Naive thymus-derived CD8-positive, alpha-beta T cell (primary cell): ENCODE measurements at places on chromosomes 6 and 20. TPM values are rescaled to one million over a fixed set of nuclear protein-coding genes. Genes with fewer than 3 reads are reported as not detected.

ADGRG6 gene
- total RNA-seq = 2.4 TPM

SPDEF gene
- total RNA-seq = not detected

SIRPB2 gene
- not detected for total RNA-seq

NOTCH4 gene
- total RNA-seq = 1.8 TPM

F13A1 gene
- 1.3 TPM for total RNA-seq

TBXT gene
- total RNA-seq = not detected

SYCP2L gene
- total RNA-seq = not detected

GRCh38 chr6:47484616-47485015 is 7.0 kb downstream of the CD2AP start:
- H3K27me3 ChIP-seq = no peaks in the 10 kb centered on the region
- no peak overlapping the region for H3K27ac ChIP-seq
- no peaks in the 10 kb centered on the region for H3K36me3 ChIP-seq
- DNase-seq = no peak
- peaks cover 61% of the 10 kb centered on the region for H3K4me1 ChIP-seq
- no peak overlapping the region for H3K4me3 ChIP-seq

GRCh38 chr6:167676000-167676665 is 150.6 kb upstream of the AFDN start:
- no peak for DNase-seq
- no peak overlapping the region for H3K4me3 ChIP-seq
- H3K36me3 ChIP-seq = peaks cover 4% of the 10 kb centered on the region
- H3K27ac ChIP-seq = no peak overlapping the region
- peaks cover 5% of the 10 kb centered on the region for H3K4me1 ChIP-seq

- H3K27me3 ChIP-seq = no peaks in the 10 kb centered on the region
- H3K36me3 ChIP-seq = peaks cover 5% of the 10 kb centered on the region
- H3K4me3 ChIP-seq = no peak overlapping the region
- DNase-seq = no peak
Measured at GRCh38 chr20:25344634-25345033, 46.0 kb downstream of the ABHD12 start.

DNA sequence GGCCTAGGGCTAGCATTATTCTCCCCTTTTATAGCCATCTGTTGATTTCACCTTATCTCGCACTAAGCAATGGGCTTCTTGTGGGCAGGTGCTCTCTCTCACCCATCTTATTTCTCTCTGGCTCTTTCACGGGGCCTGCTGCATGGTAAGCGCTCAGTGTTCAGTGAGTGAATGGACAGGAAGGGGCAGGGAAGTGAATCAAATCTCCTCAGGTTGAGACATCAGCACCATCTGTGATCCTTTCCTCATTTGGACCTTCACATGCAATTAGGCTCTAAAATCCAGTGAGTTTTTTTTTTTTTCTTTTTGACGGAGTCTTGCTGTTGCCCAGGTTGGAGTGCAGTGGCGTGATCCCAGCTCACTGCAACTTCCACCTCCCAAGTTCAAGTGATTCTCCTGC is 76.5 kb upstream of the EZR start:
- no peaks in the 10 kb centered on the region for H3K36me3 ChIP-seq
- no peak overlapping the region for H3K27ac ChIP-seq
- no peaks in the 10 kb centered on the region for H3K4me1 ChIP-seq
- no peak for DNase-seq

DNA sequence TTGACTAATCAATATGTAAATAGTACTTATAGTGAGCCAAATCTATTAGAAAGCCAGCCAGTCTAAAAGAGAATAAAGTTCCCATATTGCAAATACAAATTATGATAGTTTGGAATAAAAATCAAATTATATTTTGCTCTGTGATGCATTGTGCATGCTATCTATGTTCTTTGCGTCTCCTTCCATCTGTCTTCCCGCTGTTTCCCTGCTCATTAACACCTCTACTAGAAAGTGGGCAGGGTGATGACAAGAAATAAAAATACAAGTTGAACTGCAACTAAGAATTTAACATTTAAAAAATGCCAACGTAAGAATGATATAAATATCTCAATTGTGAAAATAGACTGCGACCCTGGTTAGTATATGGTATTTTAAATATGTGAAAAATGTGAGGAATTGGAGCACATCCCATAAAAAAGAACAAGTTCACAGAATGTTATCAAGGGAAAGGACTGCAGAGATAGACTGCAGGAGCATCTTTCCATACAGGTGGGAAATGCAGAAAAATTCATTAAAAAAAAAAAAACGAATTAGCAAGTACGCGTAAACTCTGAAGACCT is 157.6 kb upstream of the PDE7B start:
- H3K4me1 ChIP-seq = peaks cover 1% of the 10 kb centered on the region
- H3K4me3 ChIP-seq = no peak overlapping the region
- H3K36me3 ChIP-seq = no peaks in the 10 kb centered on the region
- no peak overlapping the region for H3K27ac ChIP-seq

GRCh38 chr6:119261944-119262284 is 87.6 kb downstream of the MAN1A1 start:
- no peak overlapping the region for H3K4me3 ChIP-seq
- H3K36me3 ChIP-seq = peaks cover 3% of the 10 kb centered on the region
- DNase-seq = no peak
- H3K4me1 ChIP-seq = peaks cover 4% of the 10 kb centered on the region
- no peaks in the 10 kb centered on the region for H3K27me3 ChIP-seq

DNA sequence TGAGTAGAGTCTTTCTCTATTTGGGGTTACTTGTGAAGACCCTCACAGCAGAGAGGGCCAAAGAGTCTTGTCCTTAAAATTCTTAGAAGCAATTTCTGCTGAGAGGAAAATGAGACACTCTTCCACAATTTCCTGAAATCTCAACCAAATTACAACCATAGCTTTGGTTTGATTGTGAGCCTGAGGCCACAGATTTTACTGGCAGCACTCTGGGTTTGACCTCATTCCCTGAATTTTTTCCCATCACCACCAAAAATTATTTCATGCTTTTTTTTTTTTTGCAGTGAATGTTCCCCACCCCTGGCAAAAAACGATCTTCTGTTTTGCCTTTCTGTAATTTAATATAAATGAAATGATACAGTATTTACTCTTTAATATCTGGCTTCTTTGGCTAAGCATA is 125.5 kb downstream of the THEMIS start:
- no peak overlapping the region for H3K4me3 ChIP-seq
- H3K4me1 ChIP-seq = peaks cover 62% of the 10 kb centered on the region
- peak overlapping the region; percentile 68 for H3K27ac ChIP-seq

GRCh38 chr20:40925829-40926510 is 102.7 kb upstream of the TOP1 start:
- no peak for DNase-seq
- peaks cover under 1% of the 10 kb centered on the region for H3K27me3 ChIP-seq
- no peak overlapping the region for H3K4me3 ChIP-seq
- no peaks in the 10 kb centered on the region for H3K36me3 ChIP-seq

- peaks cover 8% of the 10 kb centered on the region for H3K36me3 ChIP-seq
- DNase-seq = no peak
- no peak overlapping the region for H3K4me3 ChIP-seq
- H3K4me1 ChIP-seq = no peaks in the 10 kb centered on the region
Measured at GRCh38 chr20:41664584-41664983, 46.4 kb upstream of the CHD6 start.

GRCh38 chr6:33809594-33809993 is 5.8 kb upstream of the MLN start:
- H3K4me1 ChIP-seq = peaks cover 25% of the 10 kb centered on the region
- no peak overlapping the region for H3K27ac ChIP-seq
- no peak for DNase-seq
- H3K36me3 ChIP-seq = peaks cover 3% of the 10 kb centered on the region

DNA sequence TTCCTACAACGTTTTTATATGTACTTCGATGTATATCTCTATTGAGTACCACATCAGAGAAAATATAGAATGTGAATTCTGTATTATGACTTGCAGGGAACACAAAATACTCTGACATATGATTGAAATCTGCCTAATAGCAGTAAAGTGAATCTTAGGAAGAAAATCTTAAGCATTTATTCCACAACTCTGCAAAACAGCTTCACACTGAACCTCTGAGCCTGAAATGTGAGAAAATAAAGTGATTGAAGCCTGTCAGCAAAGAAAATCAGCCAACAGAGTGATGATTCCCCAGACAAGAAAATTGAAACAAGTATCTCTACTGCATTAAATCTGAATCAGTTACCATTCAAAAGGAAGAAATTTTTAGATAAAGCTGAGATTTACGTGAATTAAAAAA is 499.5 kb upstream of the RNF217 start:
- no peak overlapping the region for H3K4me3 ChIP-seq
- no peak overlapping the region for H3K27ac ChIP-seq
- H3K4me1 ChIP-seq = no peaks in the 10 kb centered on the region
- no peaks in the 10 kb centered on the region for H3K27me3 ChIP-seq
- H3K36me3 ChIP-seq = no peaks in the 10 kb centered on the region

DNA sequence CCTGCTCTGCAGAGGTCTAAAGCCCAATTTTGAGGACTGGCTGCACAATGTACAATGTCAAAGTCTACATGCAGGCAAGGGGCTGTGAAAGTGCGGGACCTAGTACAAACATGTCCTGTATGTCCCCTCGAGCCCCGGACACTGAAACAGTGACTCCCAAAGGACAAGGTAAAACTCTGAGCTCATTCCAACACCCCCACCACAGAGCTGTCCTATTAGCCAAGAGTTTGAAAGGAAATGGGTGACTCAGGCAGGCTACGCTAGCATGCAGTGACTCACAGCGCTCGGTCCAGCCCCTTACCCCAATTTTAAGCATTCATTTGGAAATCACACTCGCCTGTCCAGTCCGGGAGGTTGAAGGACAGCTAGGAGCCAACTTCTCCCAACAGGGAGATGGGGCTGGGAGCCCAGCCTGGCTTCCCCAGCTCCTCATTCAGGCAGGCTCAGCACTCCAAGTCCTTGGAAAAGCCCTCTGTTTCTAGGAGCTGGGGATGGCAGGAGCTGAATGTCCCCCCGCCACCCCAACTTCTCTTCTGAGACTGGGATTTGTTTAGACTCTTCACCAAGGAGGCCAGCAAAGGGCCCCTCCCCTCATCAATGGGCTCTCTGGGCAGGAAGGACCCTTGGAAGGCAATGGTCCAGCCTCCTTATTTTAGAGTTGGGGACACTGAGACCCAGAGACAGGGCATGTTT is 3.9 kb downstream of the SDC4 start:
- no peak for DNase-seq
- H3K27me3 ChIP-seq = peaks cover 26% of the 10 kb centered on the region
- H3K36me3 ChIP-seq = peaks cover 2% of the 10 kb centered on the region
- H3K4me3 ChIP-seq = no peak overlapping the region
- no peak overlapping the region for H3K27ac ChIP-seq
- H3K4me1 ChIP-seq = peaks cover 16% of the 10 kb centered on the region

GRCh38 chr6:5044866-5045265 is 40.3 kb upstream of the PPP1R3G start:
- no peaks in the 10 kb centered on the region for H3K27me3 ChIP-seq
- H3K4me1 ChIP-seq = no peaks in the 10 kb centered on the region
- H3K27ac ChIP-seq = no peak overlapping the region

- no peak overlapping the region for H3K27ac ChIP-seq
- H3K4me3 ChIP-seq = no peak overlapping the region
- no peaks in the 10 kb centered on the region for H3K4me1 ChIP-seq
- peaks cover 9% of the 10 kb centered on the region for H3K27me3 ChIP-seq
- no peak for DNase-seq
- peaks cover 6% of the 10 kb centered on the region for H3K36me3 ChIP-seq
Measured at GRCh38 chr6:52115891-52116604, 28.6 kb upstream of the PKHD1 start.

DNA sequence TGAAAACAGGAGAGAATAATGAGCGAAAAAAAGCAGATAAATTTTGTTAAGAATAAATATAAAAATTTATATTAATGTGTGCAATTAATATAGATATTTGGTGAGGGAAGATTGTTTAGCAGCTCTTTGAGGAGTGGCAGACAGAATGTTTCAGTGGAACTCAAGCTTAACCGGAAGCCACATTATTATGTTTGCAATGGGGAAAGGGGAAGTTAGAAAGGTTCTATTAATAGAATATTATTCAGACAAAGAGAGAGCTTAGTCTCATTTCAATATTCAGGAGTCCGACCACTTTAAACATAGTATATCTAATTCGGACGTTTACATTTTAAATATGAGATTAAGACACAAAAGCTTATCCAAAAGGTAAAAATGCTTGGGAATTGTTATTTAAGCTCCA is 81.6 kb upstream of the KHDRBS2 start:
- no peak overlapping the region for H3K27ac ChIP-seq
- H3K27me3 ChIP-seq = no peaks in the 10 kb centered on the region
- no peak overlapping the region for H3K4me3 ChIP-seq

GRCh38 chr6:166779963-166780683 is 153.1 kb upstream of the RPS6KA2 start:
- H3K4me1 ChIP-seq = peaks cover 3% of the 10 kb centered on the region
- no peak overlapping the region for H3K27ac ChIP-seq
- no peak overlapping the region for H3K4me3 ChIP-seq
- no peaks in the 10 kb centered on the region for H3K36me3 ChIP-seq
- H3K27me3 ChIP-seq = peaks cover 4% of the 10 kb centered on the region
- no peak for DNase-seq

DNA sequence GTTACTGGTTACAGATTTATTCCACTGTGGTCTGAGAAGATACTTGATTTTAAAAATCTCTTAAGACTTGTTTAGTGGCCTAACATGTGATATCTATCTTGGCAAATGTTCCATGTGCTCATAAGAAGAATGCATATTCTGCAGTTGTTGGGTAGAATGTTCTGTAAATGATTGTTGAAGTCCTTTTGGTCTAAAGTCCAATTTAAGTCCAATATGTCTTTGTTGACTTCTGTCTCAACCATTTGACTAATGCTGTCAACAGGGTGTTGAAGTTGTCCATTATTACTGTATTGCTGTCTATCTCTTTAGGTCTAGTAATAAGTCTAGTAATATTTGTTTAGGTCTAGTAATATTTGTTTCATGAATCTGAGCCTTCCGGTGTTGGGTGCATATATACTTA is 387.8 kb upstream of the RUNX2 start:
- DNase-seq = no peak
- H3K4me3 ChIP-seq = no peak overlapping the region
- peaks cover 23% of the 10 kb centered on the region for H3K36me3 ChIP-seq
- H3K4me1 ChIP-seq = peaks cover 17% of the 10 kb centered on the region
- H3K27me3 ChIP-seq = no peaks in the 10 kb centered on the region
- no peak overlapping the region for H3K27ac ChIP-seq

DNA sequence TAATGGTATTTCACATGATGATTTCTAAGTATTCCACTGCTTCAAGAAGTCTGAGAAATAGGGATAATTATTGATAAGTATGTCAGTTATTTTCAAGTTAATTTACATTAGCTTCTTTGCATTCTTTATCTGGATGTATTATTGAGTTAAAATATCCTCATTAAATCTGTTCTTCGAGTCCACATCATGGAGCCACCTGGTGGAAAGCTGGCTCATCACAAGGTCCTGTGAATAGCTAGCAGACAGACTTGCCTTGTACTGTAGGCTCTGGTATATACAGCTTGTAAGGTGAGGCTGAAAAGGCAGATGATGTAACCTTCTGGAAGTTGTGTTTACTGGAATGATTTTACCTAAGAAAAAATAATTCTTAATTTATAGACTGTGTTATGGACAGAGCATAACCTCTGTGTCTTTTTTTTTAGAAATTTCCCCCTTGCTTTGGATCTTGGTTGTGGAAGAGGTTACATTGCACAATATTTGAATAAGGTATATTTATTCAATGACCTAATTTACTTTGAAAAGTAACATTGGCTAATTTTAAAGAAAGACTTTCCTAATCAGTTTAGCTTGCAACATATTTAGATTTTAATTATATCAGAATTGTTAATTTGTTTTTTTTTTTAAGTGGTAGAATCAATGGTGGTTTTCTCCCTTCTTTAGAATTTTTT is 3.5 kb downstream of the NDUFAF5 start:
- peak; percentile 21 for DNase-seq
- no peaks in the 10 kb centered on the region for H3K27me3 ChIP-seq
- peaks cover 50% of the 10 kb centered on the region for H3K4me1 ChIP-seq
- H3K4me3 ChIP-seq = no peak overlapping the region
